NCI-H1105 treated with DMSO at 0.1 percent for 48 hours (cell line): ENCODE measurements at places on chromosomes 12 and 14.

- DNase-seq, result no peak
Observed at GRCh38 chr12:117680312-117680711, 288.5 kb downstream of the KSR2 start.

GRCh38 chr12:7295529-7295928 lies 8.3 kb upstream of the ACSM4 start:
- no peak for DNase-seq

GRCh38 chr14:61471297-61472005 lies 150.1 kb downstream of the PRKCH start:
- DNase-seq, result no peak

DNA sequence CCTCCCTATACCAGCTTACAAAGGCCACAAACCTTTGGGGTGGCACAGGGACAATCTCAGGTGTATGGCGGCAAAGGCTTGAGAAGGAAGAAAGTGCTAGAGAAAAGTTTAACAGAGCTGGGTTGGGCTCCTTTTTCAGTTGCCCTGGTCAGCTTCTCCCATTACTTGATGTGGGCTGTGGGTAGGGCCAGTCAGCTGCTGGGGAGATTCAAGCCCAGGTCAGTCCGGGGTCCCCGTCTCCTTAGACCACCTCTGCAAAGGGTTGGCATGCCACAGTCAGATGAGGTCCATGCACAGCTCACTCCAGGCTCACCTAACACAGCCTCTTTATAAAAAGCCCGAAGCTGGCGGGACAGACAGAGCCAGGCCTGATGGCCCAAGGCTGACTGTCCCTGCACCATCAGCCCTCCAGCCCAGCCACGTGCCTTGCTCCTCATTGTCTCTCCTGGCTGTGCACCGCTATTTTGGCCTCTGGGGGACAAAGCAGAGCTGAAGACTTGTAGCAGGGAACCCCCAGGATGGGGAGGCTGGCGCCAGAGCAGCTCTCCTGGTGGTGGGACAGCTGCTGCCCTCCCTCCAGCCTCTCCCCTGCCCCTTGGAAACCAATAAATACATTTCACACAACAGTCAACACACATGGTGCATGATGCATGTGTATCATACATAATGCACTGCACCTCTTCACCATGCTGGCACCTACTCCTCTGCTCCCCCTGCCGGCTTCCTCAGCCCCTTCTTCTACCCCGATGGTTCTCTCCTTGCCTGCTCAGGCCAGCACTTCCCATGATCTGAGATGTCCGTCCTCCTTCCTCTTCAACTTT lies 61.7 kb upstream of the DDX11 start:
- DNase-seq, result no peak

- no peak for DNase-seq
Observed at GRCh38 chr12:59372956-59373355, 222.9 kb upstream of the SLC16A7 start.
